Activated CD4-positive, alpha-beta memory T cell treated with anti-CD3 and anti-CD28 coated beads, Interleukin-2, amount 10 ng/mL, durations not matched to agents 7 days and 5 days (primary cell): ENCODE measurements at places on chromosomes 7 and 10.
A peak's percentile ranks its signal among the peaks of the same experiment; 100 is the strongest.

- no peak for DNase-seq
Observed at GRCh38 chr10:67934336-67934735, 49.9 kb downstream of the SIRT1 start.

- no peak for DNase-seq
Observed at GRCh38 chr7:130148561-130148960, 56.6 kb downstream of the TMEM209 start.

DNA sequence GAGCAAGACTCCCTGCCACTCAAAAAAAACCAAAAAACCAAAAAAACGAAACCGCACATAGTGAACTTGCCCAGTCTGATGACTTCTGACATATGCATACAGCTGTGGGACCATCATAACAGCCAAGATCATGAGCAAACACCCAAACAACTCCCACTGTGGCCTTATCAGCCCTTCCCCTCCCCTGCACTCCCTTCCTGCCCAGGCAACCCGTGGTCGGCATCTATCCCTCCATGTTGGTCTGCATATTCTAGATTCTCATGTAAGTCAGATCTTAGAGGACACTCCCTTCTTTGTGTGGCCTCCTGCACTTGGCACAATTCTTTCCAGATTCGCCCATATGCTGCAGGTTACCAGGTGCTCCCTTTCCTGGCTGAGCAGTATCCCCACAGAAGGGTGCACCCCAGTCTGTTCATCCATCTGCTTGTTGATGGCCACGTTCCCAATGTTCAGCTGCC, 72.8 kb downstream of the GNA12 start:
- DNase-seq, result no peak

GRCh38 chr10:11553773-11554381, 57.6 kb downstream of the USP6NL start:
- DNase-seq, result no peak

DNA sequence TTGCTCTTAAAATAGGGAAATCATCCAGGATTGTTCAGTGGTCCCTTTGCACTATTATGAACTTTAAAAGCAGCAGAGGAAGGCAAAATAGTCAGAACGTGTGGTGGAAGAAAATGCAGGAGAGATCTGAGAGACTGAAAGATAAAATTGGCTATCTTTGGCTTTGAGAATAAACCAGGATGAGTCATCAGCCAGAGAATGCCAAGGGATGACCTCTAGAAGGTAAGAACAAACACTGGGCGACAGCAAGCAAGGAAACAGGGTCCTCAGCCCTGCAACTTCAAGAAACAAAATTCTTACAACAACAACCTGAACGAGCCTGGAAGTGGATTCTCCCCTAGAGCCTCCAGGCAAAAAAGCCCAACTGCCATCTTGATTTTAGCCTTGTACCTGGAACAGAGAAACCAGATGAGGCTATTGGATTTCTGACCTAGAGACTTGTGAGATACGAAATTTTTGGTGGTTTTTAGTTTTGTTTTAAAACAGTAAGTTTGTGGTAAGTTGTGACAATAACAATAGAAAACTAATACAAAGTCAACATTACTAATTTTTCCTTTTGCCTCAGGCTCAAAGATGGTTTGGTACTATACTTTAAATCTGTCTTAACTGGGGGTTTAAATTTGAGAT, 130.2 kb upstream of the CNTNAP2 start:
- no peak for DNase-seq

DNA sequence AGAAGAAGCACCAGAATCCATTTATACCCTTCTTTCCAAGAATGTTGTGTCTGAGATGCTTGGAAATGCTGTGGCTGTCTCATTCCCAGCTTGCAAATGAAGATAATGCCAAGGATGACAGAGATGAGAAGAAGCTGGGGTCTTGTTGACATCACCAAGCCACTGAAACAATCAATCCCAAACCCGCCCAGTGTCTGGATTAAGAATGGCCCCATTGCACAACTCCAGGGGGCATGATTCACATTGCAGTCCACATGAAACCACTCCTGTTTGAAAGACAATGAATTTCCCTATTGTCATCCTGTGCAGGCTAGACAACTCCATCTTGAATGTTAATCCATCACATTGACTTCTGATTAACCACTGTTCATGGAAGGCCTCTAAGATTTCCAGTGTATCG, 28.6 kb downstream of the SORBS1 start:
- DNase-seq, result no peak

DNA sequence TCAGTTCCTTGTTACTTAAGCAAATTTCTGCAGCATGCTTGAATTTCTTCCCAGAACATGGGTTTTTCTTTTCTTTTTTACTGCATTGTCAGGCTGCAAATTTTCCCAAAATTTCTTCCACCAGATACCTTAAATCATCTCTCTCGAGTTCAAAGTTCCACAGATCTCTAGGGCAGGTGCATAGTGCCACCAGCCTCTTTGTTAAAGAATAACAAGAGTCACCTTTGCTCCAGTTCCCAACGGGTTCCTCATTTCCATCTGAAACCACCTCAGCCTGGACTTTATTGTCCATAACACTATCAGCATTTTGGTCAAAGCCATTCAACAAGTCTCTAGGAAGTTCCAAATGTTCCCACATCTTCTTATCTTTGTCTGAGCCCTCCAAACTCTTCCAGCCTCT, 389.2 kb downstream of the NXPH1 start:
- no peak for DNase-seq

GRCh38 chr10:122648599-122649428, 50.8 kb downstream of the C10orf120 start:
- peak; percentile 41 for DNase-seq

DNA sequence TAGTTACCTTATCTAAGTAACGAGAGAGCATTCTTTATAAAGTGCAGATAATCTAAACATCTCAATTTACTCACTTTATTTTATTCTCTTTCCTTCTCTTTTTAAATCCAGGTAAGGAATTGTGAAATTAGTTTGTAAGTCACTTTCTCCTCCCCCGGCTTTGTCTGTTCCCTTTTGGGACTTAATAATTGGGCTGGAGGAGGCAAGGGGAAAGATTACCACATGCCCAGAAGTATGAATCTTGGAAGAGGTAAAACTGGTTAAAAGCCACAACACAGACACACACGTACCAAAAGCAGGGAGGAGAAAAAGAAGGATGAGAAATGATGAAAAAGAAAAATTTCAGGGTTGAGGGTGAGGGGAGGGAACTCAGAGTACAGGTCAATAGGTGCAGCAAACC, 63.3 kb upstream of the LRRC17 start:
- DNase-seq, result no peak

- no peak for DNase-seq
Observed at GRCh38 chr7:14048889-14049288, 59.4 kb upstream of the ETV1 start.
